Endodermal cell (in vitro differentiated cells): ENCODE measurements at places on chromosomes 11 and 22.

DNA sequence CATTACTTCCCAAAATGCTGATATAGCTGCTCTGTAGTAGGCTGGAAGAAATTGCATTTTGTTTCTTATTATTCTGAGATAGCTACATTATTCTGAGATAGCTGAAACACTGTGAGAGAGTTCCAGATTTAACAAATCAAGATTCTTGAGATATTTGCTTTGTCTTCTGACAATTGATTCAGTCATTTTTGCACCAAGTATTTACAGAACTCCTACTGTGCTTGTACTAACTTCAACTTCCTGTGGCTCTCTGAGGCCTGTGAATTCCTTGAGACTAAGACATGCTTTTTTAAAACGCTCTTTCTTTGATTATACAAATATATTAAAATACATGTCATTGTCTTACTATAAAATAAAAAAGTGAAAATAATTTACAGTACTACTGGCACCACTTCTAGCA, 52.7 kb downstream of the USP47 start:
- no peak for DNase-seq
- H3K36me3 ChIP-seq: peaks cover 31% of the 10 kb centered on the region
- peak overlapping the region; percentile 42 for H3K4me3 ChIP-seq
- no peak overlapping the region for H3K27ac ChIP-seq
- H3K4me1 ChIP-seq: no peaks in the 10 kb centered on the region

GRCh38 chr11:17005646-17006045, 8.6 kb downstream of the PLEKHA7 start:
- DNase-seq: no peak
- no peaks in the 10 kb centered on the region for H3K36me3 ChIP-seq
- no peak overlapping the region for H3K4me3 ChIP-seq
- H3K27me3 ChIP-seq: peaks cover 4% of the 10 kb centered on the region

GRCh38 chr11:116792869-116793771, 1.4 kb upstream of the APOA5 start:
- H3K4me1 ChIP-seq: peaks cover 5% of the 10 kb centered on the region
- H3K4me3 ChIP-seq: no peak overlapping the region
- H3K27ac ChIP-seq: no peak overlapping the region
- H3K27me3 ChIP-seq: peaks cover 6% of the 10 kb centered on the region
- no peaks in the 10 kb centered on the region for H3K36me3 ChIP-seq
- no peak for DNase-seq

- peak overlapping the region; percentile 73 for H3K4me3 ChIP-seq
- no peak overlapping the region for H3K27ac ChIP-seq
- peaks cover 23% of the 10 kb centered on the region for H3K4me1 ChIP-seq
- DNase-seq: peak; percentile 90
- peaks cover 43% of the 10 kb centered on the region for H3K36me3 ChIP-seq
These were observed 4.8 kb downstream of the GRAMD1B start for GRCh38 chr11:123434911-123435310.

- no peaks in the 10 kb centered on the region for H3K4me1 ChIP-seq
- H3K27ac ChIP-seq: no peak overlapping the region
- peak; percentile 89 for DNase-seq
- no peaks in the 10 kb centered on the region for H3K27me3 ChIP-seq
- no peaks in the 10 kb centered on the region for H3K36me3 ChIP-seq
These were observed 18.2 kb upstream of the OR6A2 start for GRCh38 chr11:6817694-6818093.

- H3K4me3 ChIP-seq: no peak overlapping the region
- no peak for DNase-seq
- peaks cover 16% of the 10 kb centered on the region for H3K27me3 ChIP-seq
- H3K27ac ChIP-seq: no peak overlapping the region
- no peaks in the 10 kb centered on the region for H3K4me1 ChIP-seq
- no peaks in the 10 kb centered on the region for H3K36me3 ChIP-seq
These were observed 52.4 kb downstream of the SYTL2 start for GRCh38 chr11:85758480-85759039.

DNA sequence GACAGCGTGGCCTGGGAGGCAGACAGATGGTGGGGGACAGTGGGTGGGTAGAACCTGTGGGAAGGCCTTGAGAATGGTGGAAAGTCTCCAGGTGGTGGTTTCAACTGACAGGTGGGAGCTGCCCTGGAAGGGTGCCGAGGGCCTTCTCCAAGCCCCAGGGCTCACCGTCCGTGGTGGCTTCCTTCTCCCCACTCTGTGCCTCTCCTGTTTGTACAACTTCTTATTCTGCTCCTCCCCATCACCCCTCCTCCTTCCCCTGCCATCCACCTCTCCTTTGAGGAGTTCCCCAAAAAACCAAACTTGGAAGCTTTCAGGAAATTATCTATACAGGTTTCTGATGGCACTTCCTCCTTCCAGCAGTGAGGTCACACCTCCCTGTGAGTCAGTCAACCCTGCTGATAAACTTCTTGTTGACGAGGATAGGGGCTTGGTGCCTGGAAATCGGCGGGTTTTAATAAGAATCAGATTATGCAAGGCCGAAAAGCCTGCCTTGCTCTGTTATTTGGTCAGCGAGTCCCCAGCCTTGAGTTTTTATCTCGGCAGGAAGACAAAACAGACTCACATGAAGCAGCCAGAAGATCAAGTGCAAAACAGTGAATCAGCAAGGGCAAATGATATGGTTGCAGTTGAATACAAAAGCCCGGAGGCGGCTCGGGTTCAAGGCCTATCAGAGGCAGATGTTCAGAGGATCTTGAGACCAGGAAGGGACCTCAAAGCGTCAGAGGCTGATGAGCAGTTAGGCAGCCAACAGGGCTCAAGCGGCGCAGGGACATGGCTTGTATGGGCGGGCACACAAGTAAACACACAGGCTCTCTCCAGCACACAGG, 9.5 kb upstream of the ST3GAL4 start:
- H3K4me3 ChIP-seq: no peak overlapping the region
- H3K36me3 ChIP-seq: peaks cover 3% of the 10 kb centered on the region

DNA sequence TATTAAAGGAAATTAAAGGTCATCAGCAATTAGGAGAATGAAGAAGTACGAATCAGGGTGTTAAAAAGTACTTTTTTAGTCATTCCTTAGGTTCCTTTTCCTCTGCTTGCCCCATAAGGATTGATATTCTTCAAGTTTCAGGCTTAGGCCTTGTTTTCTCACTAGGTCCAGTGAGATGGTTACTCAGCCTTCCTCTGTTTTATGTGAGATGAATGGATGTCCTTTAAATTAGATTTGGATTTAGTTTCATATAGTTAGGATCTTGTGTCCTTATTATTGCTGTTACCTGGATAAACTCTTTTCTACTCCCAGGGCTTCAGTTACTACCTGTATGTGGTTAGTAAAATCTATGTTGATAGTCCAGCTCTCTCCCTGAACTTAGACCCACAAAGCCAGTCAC, 29.2 kb downstream of the FAR1 start:
- H3K4me3 ChIP-seq: no peak overlapping the region
- H3K36me3 ChIP-seq: peaks cover 56% of the 10 kb centered on the region
- no peaks in the 10 kb centered on the region for H3K27me3 ChIP-seq
- DNase-seq: no peak

- no peaks in the 10 kb centered on the region for H3K27me3 ChIP-seq
- peaks cover 14% of the 10 kb centered on the region for H3K4me1 ChIP-seq
- H3K4me3 ChIP-seq: no peak overlapping the region
- no peak overlapping the region for H3K27ac ChIP-seq
- DNase-seq: peak; percentile 61
- H3K36me3 ChIP-seq: peaks cover 20% of the 10 kb centered on the region
These were observed 1.3 kb upstream of the NDUFV1 start for GRCh38 chr11:67605231-67606011.

GRCh38 chr11:69062169-69062855, 13.6 kb downstream of the TPCN2 start:
- H3K27me3 ChIP-seq: no peaks in the 10 kb centered on the region
- DNase-seq: no peak
- no peaks in the 10 kb centered on the region for H3K4me1 ChIP-seq
- no peak overlapping the region for H3K27ac ChIP-seq
- no peaks in the 10 kb centered on the region for H3K36me3 ChIP-seq

DNA sequence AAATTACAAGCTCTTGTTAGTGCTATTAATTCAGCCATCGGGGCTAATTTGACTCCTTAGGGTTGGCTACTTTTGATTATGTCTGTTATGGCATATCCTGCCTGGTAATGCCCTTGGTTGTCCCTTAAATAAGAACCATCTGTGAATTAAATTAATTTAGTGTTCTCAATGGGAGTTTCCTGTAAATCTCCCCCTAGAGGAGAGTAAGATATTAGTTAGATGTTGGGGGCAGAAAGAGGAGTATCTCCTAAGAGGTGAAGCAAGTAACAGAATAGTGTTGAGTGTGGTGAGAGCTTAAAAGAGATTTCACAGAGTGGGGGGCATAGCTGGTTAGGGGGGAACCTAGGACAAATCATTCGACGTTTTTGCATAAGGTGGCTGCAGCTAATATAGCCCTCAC, 1126.9 kb downstream of the JRKL start:
- no peaks in the 10 kb centered on the region for H3K36me3 ChIP-seq
- H3K27me3 ChIP-seq: no peaks in the 10 kb centered on the region
- no peaks in the 10 kb centered on the region for H3K4me1 ChIP-seq

- DNase-seq: no peak
- no peaks in the 10 kb centered on the region for H3K4me1 ChIP-seq
- H3K27me3 ChIP-seq: peaks cover 94% of the 10 kb centered on the region
- H3K4me3 ChIP-seq: peak overlapping the region; percentile 72
- no peaks in the 10 kb centered on the region for H3K36me3 ChIP-seq
These were observed 80.7 kb upstream of the PPARA start for GRCh38 chr22:46069521-46070214.

DNA sequence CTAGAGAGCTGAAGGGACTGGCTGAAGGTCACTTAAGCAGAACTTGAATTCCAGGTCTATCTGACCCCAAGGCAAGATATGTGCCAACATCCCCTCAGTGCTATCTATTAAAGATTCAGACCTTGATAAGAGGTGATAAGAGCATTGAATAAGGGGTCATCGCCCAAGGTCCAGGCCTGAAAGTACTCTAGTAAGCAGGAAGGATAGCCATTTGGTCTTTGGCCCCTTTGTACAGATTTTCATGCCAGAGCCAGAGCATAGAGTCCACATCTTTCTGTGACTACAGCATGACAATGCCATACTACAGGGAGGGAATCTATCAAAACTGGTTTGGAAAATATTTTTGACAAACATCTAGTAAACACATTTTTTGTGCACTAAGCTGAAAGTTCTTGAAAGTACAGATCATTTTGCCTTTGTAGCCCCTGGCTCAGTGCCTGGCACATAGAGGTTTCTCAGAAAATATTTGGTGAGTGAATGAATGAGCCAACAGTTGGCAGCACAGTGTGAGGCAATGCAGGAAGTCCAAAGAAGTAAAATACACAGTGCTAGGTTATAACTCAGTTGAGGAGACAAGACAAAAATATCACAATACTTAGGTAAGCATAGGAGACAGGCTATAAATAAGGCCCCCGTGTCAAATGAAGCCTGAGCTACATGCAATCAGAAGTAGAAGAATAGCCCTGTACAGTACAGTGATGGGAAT, 15.1 kb upstream of the RRAS2 start:
- H3K4me3 ChIP-seq: no peak overlapping the region
- peak; percentile 34 for DNase-seq
- peaks cover 8% of the 10 kb centered on the region for H3K4me1 ChIP-seq
- H3K36me3 ChIP-seq: no peaks in the 10 kb centered on the region
- H3K27ac ChIP-seq: no peak overlapping the region
- H3K27me3 ChIP-seq: no peaks in the 10 kb centered on the region

DNA sequence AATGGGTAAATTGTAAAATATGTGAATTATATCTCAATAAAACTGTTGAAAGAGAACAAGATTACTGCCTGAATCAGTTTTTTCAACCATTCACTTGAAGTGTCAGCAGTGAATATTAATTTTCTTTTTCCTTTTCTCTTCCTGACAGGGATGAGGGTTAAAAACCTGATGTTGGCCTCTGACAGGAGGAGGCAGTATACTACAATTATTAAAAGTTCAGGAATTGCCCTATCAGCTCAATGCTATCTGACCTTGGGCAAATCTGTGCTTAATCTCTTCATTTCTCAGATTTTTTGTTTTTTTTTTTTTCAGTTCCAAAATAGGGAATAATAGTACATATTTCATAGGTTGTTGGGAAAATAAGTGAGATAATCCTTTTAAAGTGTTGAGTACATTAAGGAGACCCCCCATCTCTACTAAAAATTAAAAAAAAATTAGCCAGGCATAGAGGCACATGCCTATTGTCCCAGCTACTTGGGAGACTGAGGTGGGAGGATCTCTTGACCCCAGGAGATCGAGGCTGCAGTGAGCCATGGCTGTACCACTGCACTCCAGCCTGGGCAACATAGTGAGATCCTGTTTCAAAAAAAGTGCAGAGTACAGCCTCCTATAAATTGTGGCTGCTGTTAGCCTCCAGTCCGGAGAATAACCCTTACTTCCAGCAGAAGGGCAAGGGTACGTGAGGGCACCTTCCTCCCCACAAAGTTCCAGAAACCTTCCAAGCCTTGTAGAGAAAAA, 48.8 kb downstream of the TRIM44 start:
- H3K4me1 ChIP-seq: no peaks in the 10 kb centered on the region
- no peak overlapping the region for H3K27ac ChIP-seq
- H3K4me3 ChIP-seq: no peak overlapping the region
- DNase-seq: no peak

- no peak within 1 kb of the TSS for H3K27ac ChIP-seq
- peaks cover 3% of the 10 kb centered on the region for H3K27me3 ChIP-seq
- H3K4me1 ChIP-seq: peaks cover 2% of the 10 kb centered on the region
- peak; percentile 100 for DNase-seq
These were observed at the start of gene RAB39A for GRCh38 chr11:107928046-107928766. Gene RAB39A, plus strand, starts transcription at chr11:107928448. Its CDS starts 121 bp downstream, at chr11:107928569.

GRCh38 chr11:23797624-23798419, 699.0 kb upstream of the LUZP2 start:
- H3K4me1 ChIP-seq: peaks cover 8% of the 10 kb centered on the region
- DNase-seq: no peak
- H3K27ac ChIP-seq: no peak overlapping the region
- no peaks in the 10 kb centered on the region for H3K36me3 ChIP-seq
- no peak overlapping the region for H3K4me3 ChIP-seq

DNA sequence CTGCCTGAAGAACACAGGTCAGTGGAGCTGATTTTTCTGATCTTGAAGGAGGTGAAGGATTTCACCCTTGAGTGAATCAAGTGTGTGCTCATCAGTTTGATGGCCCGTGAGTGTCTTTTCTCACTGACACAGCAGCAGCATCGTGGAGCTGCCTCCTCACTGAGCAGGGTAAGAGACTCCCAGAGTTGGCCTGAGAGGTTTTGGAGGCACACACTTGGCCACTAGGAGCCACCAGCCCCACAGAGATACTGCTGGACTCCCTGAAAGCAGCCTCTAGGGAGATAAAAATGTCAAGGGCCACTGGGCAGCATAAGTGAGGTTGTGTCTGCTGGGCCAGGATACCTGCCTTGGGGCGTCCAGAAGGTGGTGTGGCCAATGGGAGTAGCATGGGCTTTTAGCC, 245.4 kb downstream of the GRIK4 start:
- peaks cover 4% of the 10 kb centered on the region for H3K4me1 ChIP-seq
- no peak overlapping the region for H3K27ac ChIP-seq
- no peaks in the 10 kb centered on the region for H3K36me3 ChIP-seq
- DNase-seq: peak; percentile 65

GRCh38 chr11:21775911-21776310, 417.0 kb upstream of the ANO5 start:
- H3K4me3 ChIP-seq: no peak overlapping the region
- no peaks in the 10 kb centered on the region for H3K27me3 ChIP-seq
- no peak overlapping the region for H3K27ac ChIP-seq
- H3K36me3 ChIP-seq: no peaks in the 10 kb centered on the region
